ENCODE measurements at places on chromosomes 7 and 10.

- no peak for DNase-seq
Measured at GRCh38 chr7:15033039-15033438, 130.5 kb upstream of the DGKB start.

GRCh38 chr7:143499246-143499645 lies 21.6 kb downstream of the TAS2R41 start:
- no peak for DNase-seq

- DNase-seq: no peak
Measured at GRCh38 chr10:104005172-104005863, 38.4 kb downstream of the SLK start.

DNA sequence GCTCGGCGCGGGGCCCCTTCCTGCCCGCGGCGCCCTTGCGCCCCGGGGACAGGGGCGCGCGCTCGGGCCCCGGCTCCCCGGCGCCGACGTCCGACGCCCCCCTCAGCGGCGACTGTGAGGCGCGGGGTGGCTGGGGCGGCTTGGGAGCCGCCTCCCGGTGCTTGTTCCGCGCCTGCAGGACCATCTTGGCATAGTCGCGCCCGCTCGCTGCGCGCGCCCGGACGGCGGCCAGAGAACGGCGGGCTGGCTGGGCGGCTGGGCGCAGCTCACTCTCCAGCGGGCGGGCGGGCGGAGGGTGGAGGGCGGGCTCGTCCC lies at the start of gene DPY19L1:
Gene DPY19L1 (minus strand): TSS at position 275 of the 315 bp plus-strand sequence. CDS start 91 bp downstream, at position 184.
- no peak for DNase-seq

GRCh38 chr7:80498481-80499349 lies 13.1 kb downstream of the GNAT3 start:
- DNase-seq: no peak

- no peak for DNase-seq
Measured at GRCh38 chr10:49118430-49119074, 3.2 kb upstream of the VSTM4 start.

- no peak for DNase-seq
Measured at GRCh38 chr7:158395780-158396278, 191.8 kb downstream of the PTPRN2 start.

GRCh38 chr10:61786728-61787127 lies 114.8 kb upstream of the ARID5B start:
- peak; percentile 26 for DNase-seq

DNA sequence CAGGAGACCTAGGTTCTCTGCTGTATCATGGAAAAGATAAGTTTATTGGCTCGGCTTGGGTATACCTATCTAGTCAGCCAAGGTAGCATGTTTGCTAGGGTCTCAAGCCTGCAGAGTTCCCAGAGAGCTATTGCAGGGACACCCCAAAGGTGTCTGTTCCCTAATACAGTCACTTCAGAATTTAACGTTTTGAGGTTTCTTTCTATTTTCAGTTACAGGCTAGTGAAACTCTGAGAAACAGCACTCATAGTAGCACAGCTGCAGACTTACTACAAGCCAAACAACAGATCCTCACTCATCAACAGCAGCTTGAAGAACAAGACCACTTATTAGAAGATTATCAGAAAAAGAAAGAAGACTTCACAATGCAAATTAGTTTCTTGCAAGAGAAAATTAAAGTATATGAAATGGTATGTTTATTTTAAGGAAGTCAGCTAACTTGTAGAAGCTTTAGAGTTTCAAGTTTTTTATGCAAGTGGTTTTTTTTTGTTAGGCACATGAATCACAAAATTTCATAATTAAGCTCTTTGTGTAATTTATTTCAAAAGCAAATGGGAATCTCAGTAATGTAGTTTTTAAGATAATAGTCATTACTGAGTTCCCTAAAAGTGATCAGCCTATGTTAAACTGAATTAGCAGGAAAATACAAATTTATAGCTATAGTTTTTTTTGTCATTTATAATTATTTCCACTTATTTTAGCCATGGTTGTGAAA lies 54.9 kb downstream of the AKAP9 start:
- DNase-seq: no peak

DNA sequence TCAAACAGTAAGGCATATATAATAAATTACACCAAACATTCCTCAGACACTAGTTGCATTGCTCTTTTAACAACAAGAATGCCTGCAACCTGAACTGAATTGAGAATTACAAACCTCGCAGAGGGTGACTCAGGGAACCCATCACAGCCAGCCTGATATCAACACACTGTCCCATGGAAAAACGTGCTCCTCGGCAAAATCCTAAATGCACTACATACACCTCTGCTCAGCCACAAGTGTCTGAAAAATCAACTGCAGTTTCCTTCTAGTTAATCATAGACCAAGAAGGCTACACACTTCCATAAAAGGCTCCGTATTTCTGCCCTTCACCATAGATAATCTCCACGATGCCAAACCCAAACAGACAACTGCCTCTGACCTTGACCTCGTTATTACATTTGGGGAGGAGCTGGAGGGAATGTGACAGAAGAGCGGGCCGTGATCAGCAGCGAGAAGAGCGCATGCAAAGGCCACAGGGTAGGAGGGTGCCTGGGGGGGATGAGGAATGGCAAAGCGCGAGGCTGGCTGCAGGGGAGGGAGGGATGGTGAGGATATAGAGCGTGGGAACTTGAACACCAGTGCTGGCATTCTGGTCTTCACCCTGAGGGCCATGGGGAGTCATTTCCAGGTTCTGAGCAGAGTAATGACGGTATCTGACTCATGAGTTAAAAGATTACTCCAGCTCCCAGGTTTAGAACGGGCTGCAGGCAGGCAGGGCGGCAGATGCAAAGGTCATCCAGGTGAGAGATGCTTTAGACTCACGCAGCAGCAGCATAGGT lies 201.9 kb upstream of the FRMD4A start:
- no peak for DNase-seq

DNA sequence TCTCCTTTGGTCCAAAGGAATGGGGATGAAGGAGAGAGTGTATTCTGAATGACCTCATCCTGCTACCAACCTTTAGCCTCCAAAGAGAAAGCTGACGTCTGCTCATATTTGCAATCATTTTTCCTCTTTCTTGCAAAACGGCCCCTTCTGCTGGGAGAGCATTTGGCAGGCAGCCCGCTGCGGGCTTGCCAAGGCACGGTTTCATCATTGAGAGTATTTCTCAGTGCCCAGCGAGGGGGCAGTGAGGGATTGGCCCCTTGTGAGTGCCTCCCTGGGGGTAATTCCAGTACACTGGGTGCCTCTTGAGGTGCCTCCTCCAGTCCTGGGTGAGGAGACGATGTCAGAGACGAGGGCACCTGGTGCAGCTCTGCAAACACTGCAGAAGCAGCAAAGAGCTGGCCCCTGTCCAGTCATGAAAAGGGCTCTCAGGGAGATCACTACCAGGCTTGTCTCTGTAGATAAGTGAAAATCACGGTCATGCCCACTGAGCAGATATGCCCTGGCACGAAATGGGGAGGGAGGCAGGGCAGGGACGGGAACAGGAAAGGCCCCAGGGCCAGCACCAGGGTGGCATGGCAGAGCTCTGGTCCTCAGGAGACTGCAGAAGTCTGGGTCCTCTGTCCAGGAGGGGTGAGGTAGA lies 48.7 kb upstream of the SHH start:
- DNase-seq: no peak

DNA sequence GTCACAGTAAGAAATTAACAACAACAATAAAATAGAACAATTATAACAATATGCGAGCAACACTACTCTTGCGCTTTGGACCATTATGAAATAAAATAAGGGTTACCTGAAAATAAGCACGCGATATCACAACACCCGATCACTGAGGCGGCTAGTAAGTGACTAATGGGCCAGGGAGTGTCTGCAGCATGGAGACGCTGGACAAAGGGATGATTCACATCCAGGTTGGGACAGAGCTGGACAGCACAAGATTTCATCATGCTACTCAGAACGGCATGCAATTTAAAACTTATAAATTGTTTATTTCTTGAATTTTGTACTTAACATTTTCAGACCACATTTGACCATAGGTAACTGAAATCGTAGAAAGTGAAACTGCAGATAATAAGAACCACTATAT lies 15.6 kb downstream of the HIBADH start:
- no peak for DNase-seq

GRCh38 chr7:76381814-76382213 lies 23.0 kb upstream of the YWHAG start:
- no peak for DNase-seq

DNA sequence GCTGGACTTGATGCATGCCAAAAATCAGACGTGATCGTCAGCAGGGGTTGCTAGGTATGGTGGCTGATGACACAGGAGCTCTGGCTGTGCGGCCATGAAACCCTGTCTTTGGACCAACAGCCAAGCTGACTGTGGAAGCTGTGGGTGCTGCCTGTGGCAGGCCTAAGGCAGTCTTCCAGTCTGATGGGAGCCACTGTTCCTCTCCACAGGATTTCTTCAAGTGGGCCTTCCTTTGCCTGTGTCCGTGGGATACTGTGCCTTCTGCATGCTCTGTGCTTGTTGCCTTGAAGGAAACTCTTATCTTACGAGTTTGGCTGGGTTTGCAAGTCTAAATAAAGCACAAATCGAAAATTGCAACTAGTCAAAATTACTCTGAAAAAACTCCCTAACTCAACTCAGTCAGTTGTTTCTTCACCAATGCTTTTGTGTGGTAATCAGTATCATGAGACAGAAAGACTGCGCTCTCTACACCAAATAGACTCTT lies 101.9 kb upstream of the PDLIM1 start:
- DNase-seq: no peak

DNA sequence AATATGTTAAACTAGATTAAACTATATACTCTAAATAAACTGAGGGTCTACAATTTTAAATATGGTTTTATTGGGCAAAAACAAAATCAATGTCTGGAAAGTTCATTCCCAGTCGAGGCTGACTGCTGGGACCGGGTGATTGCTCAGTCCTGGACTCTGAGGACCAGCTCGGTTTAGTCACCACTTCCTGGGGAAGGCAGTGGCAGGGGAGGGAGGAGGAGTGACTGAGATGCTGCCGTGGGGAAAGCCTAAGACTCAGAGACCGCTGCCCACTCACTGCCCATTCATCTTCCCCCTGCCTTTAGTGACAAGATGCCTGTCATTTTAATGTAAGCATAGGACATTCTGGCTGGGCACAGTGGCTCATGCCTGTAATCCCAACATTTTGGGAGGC lies 29.0 kb downstream of the ATOH7 start:
- DNase-seq: no peak

GRCh38 chr7:22867003-22867402 lies 44.4 kb upstream of the TOMM7 start:
- DNase-seq: no peak

DNA sequence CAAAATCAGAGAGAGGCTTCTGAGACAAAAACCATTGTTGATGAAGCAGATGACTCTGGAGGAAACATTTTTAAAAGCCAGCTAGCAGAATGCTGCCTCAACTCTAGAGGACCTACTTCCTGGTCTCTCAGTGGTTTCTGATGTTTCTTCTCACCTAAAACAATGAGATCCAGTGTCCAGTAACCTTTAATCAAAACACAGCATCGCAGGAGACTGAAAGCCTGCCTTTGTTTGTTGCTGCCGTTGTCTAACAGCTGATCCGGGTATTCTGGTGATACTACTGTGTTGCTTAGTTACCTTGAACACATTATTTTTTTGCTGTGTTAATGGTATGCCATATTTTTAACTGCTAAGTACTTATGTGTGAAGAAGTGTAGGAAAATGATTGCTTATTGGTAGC lies 70.9 kb downstream of the WIPF3 start:
- no peak for DNase-seq

DNA sequence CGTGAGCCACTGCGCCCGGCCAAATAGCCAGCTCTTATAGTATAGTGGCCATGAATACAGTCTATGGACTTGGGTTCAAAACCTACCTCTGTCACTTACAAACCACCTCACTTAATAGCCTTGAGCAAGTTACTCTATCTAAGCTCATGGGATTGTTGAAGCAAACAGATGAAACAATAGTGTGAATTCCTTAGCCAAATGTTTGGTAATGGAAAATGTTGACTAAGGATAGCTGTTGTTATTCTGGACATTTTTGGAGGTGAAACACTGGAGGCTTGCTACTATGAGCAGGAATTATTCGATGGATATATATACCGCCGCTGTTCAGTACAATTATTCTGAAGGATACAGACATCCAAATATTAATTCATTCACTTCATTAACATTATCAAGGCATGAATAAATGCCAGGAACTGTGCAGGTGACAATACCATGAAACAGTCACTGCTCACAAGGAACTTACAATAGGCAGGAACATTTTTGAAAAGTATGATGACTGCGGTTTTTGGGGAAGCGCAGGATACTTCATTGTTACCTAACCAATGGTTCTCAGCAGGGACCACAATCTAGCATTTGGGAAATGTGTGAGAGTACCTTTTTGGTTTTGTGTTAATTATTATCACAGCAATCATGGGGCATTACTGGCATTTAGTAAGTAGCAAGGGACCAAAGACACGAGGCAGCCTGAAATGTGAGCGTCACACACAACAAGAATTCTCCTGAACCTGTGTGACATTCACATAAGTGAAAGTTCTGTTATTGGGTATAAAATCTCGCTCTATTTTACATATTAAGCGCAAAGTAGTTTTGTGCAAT lies 55.7 kb downstream of the CUBN start:
- no peak for DNase-seq

DNA sequence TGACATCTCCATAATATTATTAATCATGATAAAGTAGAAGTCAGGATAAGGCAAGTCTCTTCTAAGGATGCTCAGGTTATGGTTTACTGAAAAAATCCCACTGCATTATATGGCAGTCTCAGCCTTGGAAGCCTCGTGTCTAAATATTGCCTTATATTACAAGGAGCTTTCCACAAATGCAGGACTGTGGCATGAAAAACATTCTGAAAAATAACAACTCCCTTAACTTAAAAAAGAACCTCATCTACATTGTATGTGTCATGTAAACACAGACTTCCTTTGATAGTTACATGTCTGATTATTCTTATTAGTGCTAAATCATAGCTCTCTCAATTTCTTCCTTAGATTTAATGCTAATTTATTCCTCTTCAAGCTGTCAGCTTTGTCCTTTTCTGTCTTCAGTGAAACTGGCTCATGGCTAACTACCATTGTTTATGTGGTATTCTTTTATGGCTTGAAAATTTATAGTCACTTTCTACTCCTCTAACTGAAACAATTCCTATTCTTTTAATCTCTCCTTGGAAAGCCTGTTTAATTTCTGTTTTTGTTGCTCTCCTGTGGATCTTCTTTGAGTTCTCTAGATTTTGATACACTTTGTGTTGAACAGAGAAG lies 156.1 kb downstream of the KIF20B start:
- no peak for DNase-seq

Measured in HFF-Myc (cell line).